ENCODE measurements at places on chromosomes 16 and 17. TPM values are rescaled to one million over a fixed set of nuclear protein-coding genes. Genes with fewer than 3 reads are reported as not detected.
A peak's percentile ranks its signal among the peaks of the same experiment; 100 is the strongest.

The LGALS3BP gene
- polyA plus RNA-seq, result 33.6 TPM

The CD7 gene
- 14.8 TPM for polyA plus RNA-seq

The PPM1E gene
- polyA plus RNA-seq, result 0.11 TPM

The C17orf78 gene
- polyA plus RNA-seq, result not detected

The OR3A3 gene
- polyA plus RNA-seq, result not detected

The FAM20A gene
- polyA plus RNA-seq, result 26.3 TPM

- DNase-seq, result peak; percentile 84
Observed at GRCh38 chr17:27540318-27541101, 84.3 kb downstream of the KSR1 start.

DNA sequence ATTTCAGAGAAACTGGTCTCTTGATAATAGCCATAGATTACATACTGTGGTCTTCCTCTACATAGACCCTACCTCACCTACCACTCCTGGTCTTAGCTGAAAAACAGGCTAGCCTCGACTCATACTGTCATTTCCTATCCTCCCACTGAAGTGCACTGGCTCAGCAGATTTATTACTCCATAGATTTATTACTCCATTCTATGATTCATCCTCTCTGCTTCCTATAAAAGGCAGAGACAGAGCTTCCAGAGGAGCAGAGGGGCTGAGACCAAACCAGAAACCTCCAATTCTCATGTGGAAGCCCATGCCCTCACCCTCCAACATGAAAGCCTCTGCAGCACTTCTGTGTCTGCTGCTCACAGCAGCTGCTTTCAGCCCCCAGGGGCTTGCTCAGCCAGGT, at the start of gene CCL7:
Gene CCL7, plus strand, starts transcription at position 253 of the 400 bp plus-strand sequence. Its CDS starts 70 bp downstream, at position 323.
- no peak for DNase-seq

GRCh38 chr17:38798614-38799500, 499 bp downstream of the PIP4K2B start:
- peak; percentile 91 for DNase-seq

DNA sequence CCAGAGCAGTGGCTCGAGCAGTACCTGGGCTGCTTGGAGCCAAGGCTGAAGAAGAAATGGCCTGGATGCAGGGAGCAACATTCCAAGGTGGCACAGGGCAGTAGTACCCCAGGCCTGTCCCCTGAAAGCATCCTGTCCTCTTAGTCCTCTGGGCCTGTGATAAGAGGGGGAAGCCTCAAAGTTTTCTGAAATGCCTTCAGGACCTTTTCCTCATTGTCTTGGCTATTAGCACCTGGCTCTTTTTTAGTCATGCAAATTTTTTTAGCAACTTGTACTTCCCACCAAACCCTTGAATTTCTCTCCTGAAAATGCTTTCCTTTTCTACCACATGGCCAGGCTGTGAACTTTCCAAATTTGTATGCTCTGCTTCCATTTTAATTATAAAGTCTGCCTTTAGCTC, 148.9 kb downstream of the HS3ST2 start:
- no peak for DNase-seq

DNA sequence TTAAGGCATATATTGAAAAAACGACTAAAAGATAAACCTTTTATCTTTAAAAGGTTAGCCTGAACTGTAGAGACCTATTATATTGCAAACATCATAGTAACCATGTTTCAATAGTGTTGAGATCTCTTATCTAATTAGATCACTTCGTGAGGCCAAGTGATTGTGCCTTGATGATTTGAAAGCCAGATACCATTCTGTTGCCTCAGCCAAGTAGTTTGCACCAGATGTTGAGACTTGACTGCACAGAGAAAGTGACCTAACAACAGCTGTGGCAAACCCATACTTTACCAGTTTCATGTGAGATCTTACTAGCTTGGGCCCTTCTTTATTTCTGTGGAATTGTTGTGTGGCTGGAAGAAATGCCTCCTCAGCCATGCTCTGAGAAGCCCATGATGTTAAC, 717.3 kb downstream of the KCNJ2 start:
- no peak for DNase-seq

DNA sequence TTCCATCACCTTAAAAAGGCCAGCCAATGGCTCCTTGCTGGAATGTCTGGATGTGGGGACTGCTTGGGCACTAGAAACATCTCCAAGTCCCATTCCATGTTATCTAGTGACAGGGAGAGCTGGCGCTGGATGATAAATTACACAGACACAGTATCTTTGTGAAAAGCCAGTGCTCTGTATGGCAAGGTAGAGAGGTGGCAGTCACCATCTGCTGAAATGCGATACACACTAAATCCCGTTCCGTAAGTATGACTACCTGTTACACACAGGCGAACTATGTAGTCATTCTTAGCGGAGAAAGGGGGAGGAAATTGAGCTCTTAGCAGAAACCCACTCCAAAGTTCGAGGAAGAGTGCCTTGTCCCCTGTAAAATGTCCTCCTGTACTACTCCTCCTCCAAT, 81.0 kb upstream of the MYOCD start:
- DNase-seq, result no peak

GRCh38 chr16:52076332-52076731, 470.6 kb downstream of the TOX3 start:
- no peak for DNase-seq

- DNase-seq, result no peak
Observed at GRCh38 chr17:42389135-42389417, 834 bp upstream of the STAT3 start.

- peak; percentile 85 for DNase-seq
Observed at GRCh38 chr17:7022781-7023571, at the start of gene BCL6B. Gene BCL6B, plus strand, starts transcription at chr17:7023050. Its CDS starts 622 bp downstream, at chr17:7023672.
